ENCODE measurements at places on chromosomes 3 and 15.

GRCh38 chr15:87604857-87605446, 651.6 kb downstream of the NTRK3 start:
- no peak for DNase-seq

- no peak for DNase-seq
Observed at GRCh38 chr15:65595960-65596359, 15.0 kb downstream of the INTS14 start.

DNA sequence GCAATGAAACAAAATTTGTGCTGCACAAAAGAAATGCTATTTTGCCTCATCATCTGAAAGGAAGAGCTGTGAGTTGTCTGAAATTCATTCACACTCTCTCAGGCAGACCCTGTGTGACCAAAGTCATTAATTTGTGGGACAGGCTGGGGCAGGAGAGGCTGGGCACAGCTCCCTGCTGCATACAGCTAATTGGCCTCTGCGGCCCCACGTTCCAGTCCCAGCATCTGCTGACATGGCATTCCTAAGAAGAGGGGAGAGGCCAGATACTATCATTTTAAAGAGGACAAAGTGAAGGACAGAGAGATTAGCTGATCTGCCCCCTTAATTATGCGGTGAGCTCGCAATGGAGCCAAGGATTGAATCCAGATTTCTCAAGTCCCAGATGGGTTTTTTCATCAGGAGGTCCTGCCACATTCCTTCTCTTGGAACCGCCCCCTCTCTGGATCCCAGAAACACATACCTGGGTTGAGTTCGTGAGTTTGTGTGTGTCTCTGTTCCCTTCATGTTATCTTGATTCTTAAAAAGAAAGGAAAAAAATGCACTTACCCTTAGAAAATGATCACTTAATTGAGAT, 25.1 kb downstream of the POLR2M start:
- DNase-seq: no peak

- no peak for DNase-seq
Observed at GRCh38 chr15:59039225-59039624, 51.8 kb downstream of the RNF111 start.

DNA sequence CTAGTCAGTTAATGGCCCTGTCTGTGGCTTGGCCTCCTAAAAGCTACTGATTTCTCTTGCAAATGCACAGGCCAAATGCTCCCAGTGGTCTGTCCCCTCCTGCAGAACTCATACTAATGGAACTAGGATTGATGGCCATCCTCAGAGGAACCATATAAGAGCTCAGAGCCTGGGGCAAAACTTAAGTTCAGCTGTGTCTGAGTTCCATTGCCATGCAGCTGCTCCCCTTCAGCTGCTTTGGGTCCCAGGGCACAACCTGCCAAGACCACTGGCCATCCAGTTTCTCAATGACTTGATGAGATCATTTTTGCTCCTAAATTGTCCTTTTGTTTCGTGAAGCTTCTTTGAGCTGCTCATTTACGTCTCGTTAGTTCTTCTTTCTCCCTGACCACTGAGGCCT, 529.5 kb upstream of the TBL1XR1 start:
- no peak for DNase-seq

- no peak for DNase-seq
Observed at GRCh38 chr3:57952651-57953050, 55.6 kb upstream of the FLNB start.

- no peak for DNase-seq
Observed at GRCh38 chr15:85353516-85353915, 26.9 kb upstream of the AKAP13 start.

- DNase-seq: no peak
Observed at GRCh38 chr3:32303977-32304881, 65.7 kb downstream of the CMTM8 start.

GRCh38 chr3:30747771-30748281, 141.4 kb downstream of the TGFBR2 start:
- DNase-seq: no peak

GRCh38 chr3:57952208-57952631, 56.0 kb upstream of the FLNB start:
- no peak for DNase-seq

GRCh38 chr3:129950318-129951046, 24.0 kb upstream of the TRH start:
- no peak for DNase-seq

DNA sequence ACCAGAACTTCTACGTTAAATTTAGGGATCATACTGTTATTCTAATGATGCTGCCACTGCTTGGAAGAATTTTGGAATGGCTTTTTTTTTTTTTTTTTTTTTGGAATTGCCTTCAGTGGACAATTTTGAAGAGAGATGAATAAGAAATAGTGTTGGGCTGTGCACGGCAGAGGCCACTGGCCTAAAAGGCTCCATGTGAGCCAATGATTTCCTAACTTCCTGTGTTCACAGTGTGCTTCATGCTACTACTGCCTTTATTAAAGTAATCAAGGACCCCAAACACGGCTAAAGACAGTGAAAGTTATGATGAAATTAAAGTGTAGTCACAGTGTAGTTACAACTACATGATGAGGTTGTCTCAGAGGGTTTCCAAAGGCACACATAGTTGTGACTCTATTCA, 100.8 kb upstream of the TNFAIP8L3 start:
- no peak for DNase-seq
